Activated naive CD4-positive, alpha-beta T cell treated with anti-CD3 and anti-CD28 coated beads for 36 hours (primary cell): ENCODE measurements at places on chromosomes 2 and 18. TPM values are rescaled to one million over a fixed set of nuclear protein-coding genes. Genes with fewer than 3 reads are reported as not detected.

DNA sequence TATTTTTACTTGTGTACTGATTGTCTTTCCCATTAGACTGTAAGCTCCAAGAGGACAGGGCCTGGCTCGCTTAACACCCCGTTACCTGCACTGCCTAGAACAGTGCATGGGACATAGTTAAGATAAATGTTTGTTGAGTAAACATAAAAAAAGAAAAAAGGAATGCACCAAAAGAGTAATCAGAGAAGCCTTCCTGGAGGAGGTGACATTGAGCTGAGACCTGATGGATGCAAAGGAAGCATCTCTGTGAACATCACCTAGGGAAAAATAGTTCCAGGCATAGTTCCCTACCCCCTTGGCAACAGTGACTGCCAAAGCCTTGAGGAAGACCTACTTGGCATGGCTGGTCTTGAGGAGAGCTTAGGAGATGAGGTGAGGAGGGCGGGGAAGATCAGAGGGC, 924 bp upstream of the TFCP2L1 start:
- H3K4me3 ChIP-seq: no peak overlapping the region
- DNase-seq: no peak

GRCh38 chr2:234286956-234287355, 209.9 kb downstream of the ARL4C start:
- H3K4me1 ChIP-seq: peaks cover 53% of the 10 kb centered on the region
- no peaks in the 10 kb centered on the region for H3K36me3 ChIP-seq
- H3K27ac ChIP-seq: no peak overlapping the region
- no peak for DNase-seq

DNA sequence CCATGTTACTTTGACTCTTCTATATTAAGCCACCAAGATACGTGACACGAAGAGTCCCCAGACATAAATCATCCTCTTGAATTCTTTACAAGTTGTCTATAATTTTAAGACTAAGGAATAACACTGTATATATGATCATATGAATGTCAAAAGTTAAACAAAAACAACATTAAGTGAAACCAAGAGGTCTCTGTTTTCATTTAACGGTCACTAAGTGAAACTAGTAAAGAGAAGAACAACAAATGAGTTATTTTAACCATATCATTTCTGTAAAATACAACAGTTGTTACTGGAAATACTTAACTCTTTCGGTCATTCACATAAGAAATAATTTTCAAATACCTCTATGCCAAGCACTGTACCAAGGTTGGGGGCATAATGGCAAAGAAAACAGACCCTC, 45.7 kb upstream of the STK17B start:
- no peak for DNase-seq
- H3K36me3 ChIP-seq: peaks cover 3% of the 10 kb centered on the region
- H3K27me3 ChIP-seq: no peaks in the 10 kb centered on the region
- H3K27ac ChIP-seq: no peak overlapping the region

DNA sequence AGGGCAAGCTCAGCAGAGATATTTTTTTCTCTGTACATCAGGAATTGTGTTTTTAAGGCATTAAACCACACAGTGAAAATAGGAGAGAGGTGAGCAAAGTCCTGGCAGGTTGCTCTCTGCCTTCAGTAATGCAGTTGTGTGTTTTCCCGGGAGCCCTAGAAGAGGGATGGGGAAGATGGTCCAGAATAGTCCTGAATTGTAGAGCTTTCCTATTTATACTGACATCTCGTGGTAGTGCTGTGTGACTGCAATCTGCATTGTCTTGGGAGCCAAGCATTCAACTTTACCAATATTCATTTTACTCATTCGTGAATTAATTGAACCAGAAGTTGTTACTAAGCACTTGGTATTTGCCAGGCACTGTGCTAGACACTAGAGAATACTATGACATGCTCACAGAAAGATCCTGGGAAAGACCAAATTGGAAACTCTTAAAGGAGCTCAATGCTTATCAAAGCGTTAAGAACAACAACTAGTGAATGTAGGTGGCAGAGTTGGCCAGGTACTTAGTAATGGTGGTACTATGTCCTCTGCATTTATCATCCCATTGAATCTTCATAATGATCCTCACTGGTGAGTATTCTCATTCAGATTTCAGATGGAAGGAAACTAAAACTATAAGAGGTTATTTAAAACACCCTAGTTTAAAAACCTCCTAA, 214.6 kb downstream of the TRIB2 start:
- no peak for DNase-seq
- H3K4me3 ChIP-seq: no peak overlapping the region
- H3K27me3 ChIP-seq: peaks cover 2% of the 10 kb centered on the region
- peaks cover 8% of the 10 kb centered on the region for H3K4me1 ChIP-seq
- H3K27ac ChIP-seq: no peak overlapping the region
- no peaks in the 10 kb centered on the region for H3K36me3 ChIP-seq

DNA sequence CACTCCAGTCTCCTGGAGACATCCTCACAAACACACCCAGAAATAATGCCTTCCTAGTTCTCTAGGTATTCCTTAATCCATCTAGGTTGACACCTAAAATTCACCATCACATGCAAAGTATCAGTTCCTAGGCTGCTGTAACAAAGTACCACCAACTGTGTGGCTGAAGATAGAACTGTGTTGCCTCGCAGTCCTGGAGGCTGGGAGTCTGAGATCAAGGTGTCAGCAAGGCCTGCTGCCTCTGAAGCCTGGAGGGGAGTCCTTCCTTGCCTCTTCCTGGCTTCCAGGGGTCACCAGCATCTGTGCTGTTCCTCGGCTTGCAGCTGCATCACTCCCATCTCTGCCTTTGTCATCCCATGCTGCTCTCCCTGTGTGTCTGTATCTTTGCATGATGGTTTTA, 36.3 kb upstream of the TMEM131 start:
- H3K36me3 ChIP-seq: no peaks in the 10 kb centered on the region
- H3K27me3 ChIP-seq: no peaks in the 10 kb centered on the region
- H3K27ac ChIP-seq: no peak overlapping the region
- peaks cover 6% of the 10 kb centered on the region for H3K4me1 ChIP-seq

DNA sequence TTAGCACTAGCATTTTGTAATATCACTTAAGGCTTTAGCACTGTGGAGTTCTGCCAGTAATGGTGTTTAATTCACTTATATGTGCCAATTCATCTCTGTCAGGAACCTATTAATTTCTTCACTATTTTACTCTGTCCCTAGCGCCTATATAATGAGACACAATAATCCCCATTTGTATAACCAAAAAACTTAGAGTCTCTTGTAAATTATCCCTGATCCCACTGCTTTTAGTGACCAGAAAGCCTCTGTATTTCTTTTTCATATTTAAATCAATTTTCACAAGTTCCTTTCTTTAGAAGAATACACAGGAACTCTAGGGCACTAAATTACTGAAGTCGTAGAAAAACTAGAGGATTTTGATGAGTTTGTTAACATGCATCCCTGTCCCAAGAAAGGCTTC, 242.7 kb upstream of the NRP2 start:
- DNase-seq: no peak
- no peaks in the 10 kb centered on the region for H3K4me1 ChIP-seq
- no peak overlapping the region for H3K4me3 ChIP-seq

DNA sequence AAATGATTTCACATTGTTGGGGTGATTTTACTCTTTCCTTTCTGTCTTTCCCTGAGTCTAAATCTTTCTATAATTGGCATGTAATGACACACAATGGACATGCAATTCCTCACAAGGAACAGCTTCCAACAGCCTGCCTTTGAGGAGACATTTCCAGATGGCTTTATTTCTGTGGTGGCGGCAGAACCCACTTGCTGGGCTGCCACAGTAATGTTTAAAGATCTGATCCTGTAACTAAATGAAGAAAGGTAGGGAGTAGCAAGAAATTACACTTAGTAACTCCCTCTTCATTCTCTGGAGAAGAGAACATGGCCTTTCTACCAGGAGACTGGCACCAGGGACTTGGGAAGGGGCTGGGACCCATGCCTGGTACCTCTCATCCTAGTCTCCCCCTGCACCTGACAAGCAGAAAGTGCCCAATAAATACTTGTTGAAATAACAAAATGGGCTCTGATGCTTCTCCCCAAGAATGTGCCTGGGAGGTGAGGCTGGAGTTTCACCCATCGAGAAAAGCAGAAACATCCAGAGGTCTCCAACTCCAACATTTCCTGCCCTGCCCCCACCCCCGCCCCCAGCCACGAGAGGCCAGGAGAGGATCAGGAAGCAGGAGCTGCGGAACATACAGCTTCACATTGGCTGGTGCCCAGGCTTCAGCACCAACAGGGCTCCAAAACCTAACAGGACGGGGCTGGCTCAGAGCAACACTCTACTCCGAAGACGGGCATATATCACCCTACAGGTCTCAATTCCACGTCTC, 92.1 kb downstream of the PXDN start:
- no peak for DNase-seq
- H3K27me3 ChIP-seq: peaks cover 2% of the 10 kb centered on the region
- H3K27ac ChIP-seq: no peak overlapping the region
- no peaks in the 10 kb centered on the region for H3K36me3 ChIP-seq
- no peaks in the 10 kb centered on the region for H3K4me1 ChIP-seq

GRCh38 chr2:24008672-24009366, 1.1 kb upstream of the MFSD2B start:
- peaks cover 34% of the 10 kb centered on the region for H3K27me3 ChIP-seq
- peaks cover 2% of the 10 kb centered on the region for H3K4me1 ChIP-seq
- no peaks in the 10 kb centered on the region for H3K36me3 ChIP-seq
- H3K4me3 ChIP-seq: no peak overlapping the region

GRCh38 chr2:30786923-30787685, 20.1 kb downstream of the CAPN13 start:
- no peak overlapping the region for H3K27ac ChIP-seq
- no peaks in the 10 kb centered on the region for H3K4me1 ChIP-seq
- H3K27me3 ChIP-seq: peaks cover 8% of the 10 kb centered on the region
- no peak for DNase-seq
- H3K36me3 ChIP-seq: no peaks in the 10 kb centered on the region
- no peak overlapping the region for H3K4me3 ChIP-seq

DNA sequence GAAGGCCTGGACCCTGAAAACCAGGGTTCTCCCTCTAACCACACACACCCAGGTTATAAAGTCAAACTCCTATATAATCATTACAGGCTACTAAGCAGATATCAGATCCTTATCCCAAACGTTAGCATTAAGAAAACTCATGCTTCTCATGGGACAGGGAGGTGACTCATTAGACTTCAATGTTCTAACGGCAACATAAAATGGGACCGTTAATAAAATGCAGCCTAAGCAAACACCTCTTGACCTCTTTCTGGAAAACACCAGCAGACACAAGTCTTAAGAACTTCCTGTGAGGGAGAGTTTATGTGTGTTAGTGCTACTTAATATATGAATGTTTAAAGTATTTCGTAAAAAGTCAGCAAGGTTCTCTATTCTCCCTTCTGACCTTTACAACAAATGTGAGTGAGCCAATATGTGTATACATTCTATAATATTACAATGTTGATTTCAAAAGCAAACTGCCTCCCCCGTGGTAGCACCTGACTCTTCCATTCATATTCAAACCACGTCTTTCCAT, 31.7 kb downstream of the LPIN2 start:
- peaks cover 89% of the 10 kb centered on the region for H3K4me1 ChIP-seq
- H3K27me3 ChIP-seq: no peaks in the 10 kb centered on the region
- H3K27ac ChIP-seq: peak overlapping the region; percentile 92
- peaks cover 2% of the 10 kb centered on the region for H3K36me3 ChIP-seq
- peak; percentile 39 for DNase-seq

DNA sequence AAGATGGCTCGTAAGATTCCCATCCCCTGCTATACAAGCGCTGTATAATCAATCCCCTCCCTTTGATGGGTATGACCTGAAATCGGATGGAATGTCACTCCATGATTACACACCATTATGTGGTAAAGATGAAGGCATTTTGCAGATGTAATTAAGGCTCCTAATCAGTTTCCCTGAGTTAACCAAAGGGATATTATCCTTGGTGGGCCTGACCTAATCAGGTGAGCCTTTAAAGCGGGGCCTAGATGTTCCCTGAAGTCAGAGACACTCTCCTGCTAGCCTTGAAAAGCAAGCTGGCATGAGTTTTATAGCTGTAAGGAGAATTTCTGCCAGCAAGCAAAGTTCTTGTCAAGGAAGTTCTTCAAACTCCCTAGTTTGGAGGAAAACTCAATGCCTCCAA, 223.8 kb upstream of the FN1 start:
- H3K27ac ChIP-seq: no peak overlapping the region
- H3K36me3 ChIP-seq: no peaks in the 10 kb centered on the region

GRCh38 chr2:162164802-162165201, 12.8 kb upstream of the GCG start:
- DNase-seq: no peak
- H3K4me3 ChIP-seq: no peak overlapping the region
- H3K36me3 ChIP-seq: no peaks in the 10 kb centered on the region
- peaks cover 8% of the 10 kb centered on the region for H3K4me1 ChIP-seq
- no peak overlapping the region for H3K27ac ChIP-seq
- peaks cover 11% of the 10 kb centered on the region for H3K27me3 ChIP-seq

- H3K4me3 ChIP-seq: no peak overlapping the region
- DNase-seq: no peak
- H3K4me1 ChIP-seq: peaks cover 37% of the 10 kb centered on the region
- H3K27me3 ChIP-seq: peaks cover 76% of the 10 kb centered on the region
Observed at GRCh38 chr2:118850901-118851415, 3.5 kb upstream of the EN1 start.

The NYAP2 gene
- not detected for total RNA-seq

The ACAA2 gene
- total RNA-seq: 67.9 TPM

The GBX2 gene
- not detected for total RNA-seq
